ENCODE measurements at places on chromosomes 16 and 17.

DNA sequence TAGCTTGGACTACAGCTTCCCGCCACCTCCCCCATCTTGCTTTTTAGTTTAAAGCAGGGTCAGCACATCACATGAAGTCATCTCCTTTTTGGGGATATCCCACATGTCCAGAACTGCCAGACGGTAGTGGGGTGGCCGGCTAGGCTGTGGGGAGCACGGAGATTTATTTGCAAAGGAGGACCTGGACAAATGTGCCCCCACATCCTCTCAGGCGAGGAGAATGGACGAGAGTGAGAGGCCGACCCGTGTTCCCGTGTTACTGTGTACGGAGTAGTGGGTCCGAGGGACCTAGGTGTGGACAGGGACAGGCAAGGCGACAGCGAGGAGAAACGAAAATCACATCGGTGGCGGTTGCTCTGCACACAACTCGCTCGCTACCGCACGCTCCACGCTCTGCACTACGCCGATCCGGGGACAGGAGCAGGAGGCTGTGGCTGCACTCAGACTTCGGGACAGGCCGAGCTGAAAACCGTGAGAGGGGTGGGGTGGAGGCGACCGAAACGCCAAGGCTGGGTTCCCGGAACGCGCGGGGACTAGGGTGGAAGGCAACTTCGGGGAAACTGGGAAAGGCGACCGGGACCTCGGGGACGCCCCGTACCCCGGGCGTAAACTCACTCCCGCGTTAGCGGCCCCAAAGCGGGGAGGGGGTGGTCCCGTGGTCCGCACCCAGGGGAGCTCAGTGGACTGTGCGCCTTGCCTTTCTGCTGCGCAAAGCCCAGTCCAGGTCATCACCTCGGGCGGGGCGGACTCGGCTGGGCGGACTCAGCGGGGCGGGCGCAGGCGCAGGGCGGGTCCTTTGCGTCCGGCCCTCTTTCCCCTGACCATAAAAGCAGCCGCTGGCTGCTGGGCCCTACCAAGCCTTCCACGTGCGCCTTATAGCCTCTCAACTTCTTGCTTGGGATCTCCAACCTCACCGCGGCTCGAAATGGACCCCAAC lies at the start of gene MT1A:
Gene MT1A (plus strand): TSS at position 853 of the 937 bp plus-strand sequence. CDS start 73 bp downstream, at position 926.
- DNase-seq: no peak

GRCh38 chr17:57308543-57309186 lies 52.3 kb downstream of the MSI2 start:
- no peak for DNase-seq

DNA sequence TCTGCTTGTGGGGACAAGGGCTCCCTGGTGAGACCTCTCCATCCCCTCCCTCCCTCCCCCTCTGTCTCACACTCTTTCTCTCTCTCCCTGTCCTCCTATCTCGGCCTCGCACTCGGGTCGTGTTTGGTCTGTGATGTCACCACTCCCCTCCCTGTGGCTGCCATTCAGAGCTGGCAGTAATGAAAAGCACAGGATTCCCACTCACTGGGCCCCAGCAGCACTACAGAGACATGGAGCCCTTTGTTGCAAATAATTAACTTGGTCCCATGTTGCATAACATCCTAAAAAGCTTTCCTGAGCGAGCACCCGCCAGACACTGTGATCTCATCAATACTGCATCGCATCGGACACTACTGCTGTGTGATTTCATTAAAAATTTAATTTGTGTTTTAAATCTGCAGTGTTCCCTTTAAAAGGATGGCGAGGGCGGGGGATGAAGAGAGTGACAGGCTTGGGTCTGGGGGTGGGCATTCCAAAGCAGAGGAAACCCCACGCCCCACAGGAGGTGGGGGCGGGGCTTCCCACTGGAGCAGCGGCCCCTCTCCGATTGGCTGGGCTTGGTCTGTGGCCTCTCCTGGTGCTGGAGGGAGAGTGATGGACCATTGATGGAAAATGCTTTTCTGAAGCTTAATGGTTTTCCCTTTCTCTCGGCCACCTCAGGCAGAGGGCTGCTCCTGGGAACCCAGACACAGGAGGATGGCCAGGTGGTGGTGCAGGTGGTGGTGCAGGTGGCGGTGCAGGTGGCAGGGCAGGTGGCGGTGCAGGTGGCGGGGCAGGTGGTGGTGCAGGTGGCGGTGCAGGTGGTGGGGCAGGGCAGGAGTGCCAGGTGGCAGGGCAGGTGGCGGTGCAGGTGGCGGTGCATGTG lies 15.3 kb upstream of the NPTX1 start:
- no peak for DNase-seq

DNA sequence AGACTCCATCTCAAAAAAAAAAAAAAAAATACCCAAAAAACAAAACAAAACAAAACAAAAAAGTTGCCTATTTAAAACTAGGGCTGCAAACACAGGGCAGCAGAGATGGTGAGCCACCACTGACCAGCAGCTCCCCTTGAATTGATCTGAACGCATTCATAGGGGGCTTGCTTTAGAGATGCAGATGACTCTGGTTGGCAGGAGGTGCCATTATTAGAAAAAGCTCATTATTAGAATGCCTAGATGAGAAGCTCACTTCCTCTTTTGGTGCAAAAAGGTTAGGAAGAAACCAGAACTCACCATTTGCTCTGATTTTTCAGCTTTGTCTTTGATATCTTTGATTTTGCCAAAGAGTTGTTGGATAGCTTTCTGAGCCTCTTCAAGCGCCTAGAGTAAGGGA lies 53.1 kb downstream of the VPS53 start:
- DNase-seq: peak; percentile 6

GRCh38 chr17:60314423-60314822 lies 77.5 kb downstream of the USP32 start:
- no peak for DNase-seq

DNA sequence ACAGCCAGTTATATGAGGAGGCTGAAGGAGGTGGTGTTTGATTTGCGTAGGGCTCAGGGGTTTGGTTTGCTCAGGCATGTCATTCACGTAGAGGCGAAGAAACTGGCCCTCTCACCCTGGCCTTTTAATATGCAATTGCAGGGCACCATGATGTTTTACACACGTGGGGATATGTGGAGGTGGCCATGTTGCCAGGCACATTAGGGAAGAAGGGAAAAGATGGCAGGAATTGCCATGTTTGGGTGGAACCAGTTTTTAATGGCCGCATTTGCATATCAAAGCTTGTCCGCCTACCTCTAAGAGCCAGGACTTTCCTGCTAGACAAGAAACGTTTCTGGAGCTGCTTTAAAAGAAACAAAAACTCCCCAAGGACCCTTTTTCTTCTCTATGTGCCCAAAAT lies 1483.7 kb upstream of the GOT2 start:
- DNase-seq: no peak

- DNase-seq: peak; percentile 11
Observed at GRCh38 chr17:51091635-51092034, 29.0 kb downstream of the SPAG9 start.

DNA sequence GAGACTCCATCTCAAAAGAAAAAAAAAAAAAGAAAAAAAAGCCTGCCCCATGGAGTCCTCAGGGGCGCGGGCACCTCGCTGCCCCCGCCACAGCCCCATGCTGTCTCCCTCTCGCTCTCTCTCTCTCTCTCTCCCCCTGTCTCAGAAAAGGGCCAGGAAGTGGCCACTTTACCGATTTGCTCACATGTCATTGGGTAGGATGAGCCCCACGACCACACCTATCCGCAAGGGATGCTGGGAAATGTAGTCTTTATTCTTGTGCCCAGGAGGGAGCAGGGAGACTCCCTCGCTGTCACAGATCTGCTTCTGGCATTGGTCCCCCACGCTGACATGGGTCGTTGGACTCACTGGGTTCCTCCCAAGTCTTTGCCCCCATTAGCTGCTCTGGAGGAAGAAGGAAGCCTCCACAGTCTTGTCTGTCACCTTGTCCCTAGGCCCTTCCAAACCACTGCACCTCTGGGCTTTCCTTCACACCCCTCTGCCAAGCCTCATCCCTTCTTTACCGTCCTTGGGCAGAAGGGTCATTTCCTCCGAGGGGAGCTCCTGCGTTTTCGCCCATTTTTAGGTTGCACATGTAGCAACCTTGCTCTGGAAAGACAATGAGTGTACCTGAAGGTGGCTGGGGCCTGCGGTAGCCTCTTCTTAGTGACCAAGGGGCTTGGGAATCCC lies 6.9 kb upstream of the GJD3 start:
- DNase-seq: peak; percentile 62

DNA sequence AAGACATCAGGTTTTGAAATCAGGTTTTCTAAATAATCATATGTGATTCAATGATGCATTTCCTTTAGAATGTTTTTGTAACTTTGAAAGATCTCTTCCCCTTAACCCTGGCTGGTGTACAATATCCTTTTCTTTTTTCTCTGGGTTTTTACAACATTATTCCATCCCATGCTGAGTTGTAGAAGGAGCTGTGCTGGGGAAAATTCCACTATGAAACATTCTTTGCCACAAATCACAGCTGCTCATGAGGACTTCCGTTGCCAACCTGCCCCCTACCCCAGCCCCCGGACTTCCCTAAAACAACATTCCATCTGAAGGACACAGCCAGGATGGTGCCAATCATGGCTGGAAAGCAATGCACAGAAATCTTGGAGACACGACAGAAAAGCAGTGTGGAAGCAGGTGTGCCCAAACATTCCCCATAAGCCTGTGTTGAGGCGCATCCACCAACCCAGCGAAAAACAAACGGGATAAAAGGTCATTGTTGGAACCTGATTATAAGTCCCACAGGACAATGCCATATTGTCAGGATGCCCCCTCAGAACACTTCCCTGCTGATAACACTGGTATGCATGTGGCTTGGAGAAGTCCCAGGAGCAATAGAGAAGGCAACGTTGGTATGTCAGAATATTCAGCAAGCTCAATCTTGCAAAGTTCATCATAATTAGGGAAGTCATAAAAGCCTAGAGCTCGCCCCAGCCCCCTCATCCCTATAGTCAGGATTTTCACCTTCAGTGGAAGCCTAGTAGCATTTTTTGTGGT lies 475.0 kb downstream of the HS3ST3B1 start:
- no peak for DNase-seq

DNA sequence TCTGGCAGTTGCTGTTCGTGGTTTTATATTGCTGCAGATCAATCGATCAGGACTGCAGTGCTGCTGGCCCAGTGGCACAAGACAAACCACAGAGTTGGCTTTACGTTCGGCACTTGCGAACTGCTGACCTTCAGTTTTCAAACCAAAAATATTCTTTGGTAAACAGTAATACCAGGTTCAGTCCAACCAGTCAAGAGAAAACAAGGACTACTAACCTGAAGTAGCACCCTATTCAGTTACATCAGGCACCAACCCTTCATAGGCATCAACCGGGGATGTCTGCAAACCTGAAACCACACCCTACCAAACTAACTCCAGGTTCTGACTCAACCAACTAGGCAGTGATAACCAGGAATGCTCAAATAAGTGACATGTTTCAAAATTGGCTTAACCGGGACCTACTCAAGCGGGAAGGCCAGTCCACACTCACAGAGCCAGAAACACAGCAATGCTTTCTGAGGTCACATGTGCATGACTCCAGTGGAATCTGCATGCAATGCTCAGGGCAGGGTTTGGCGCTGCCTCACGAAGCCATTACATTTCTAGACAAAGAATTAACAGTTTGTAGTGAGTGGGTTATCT lies 91.1 kb downstream of the SMG6 start:
- DNase-seq: no peak

GRCh38 chr16:85552980-85553435 lies 60.1 kb upstream of the GSE1 start:
- no peak for DNase-seq

- no peak for DNase-seq
Observed at GRCh38 chr16:74450236-74450635, 29.0 kb upstream of the CLEC18B start.

GRCh38 chr17:76136276-76137000 lies 4.6 kb downstream of the FOXJ1 start:
- DNase-seq: no peak

GRCh38 chr17:71313866-71314265 lies 807.0 kb upstream of the SOX9 start:
- DNase-seq: no peak

GRCh38 chr17:53227514-53227913 lies 595.2 kb upstream of the KIF2B start:
- DNase-seq: no peak

GRCh38 chr17:39099663-39100286 lies 51.7 kb downstream of the PLXDC1 start:
- DNase-seq: no peak

GRCh38 chr16:51756447-51757123 lies 605.5 kb upstream of the SALL1 start:
- DNase-seq: no peak

Data from OCI-LY7 (cell line).